Amniotic stem cell (primary cell): ENCODE measurements at places on chromosomes 16 and 17.

- no peak for DNase-seq
These were observed 21.6 kb downstream of the RTN4RL1 start for GRCh38 chr17:2003525-2003924.

- no peak for DNase-seq
These were observed 16.2 kb downstream of the SOCS3 start for GRCh38 chr17:78343543-78344201.

DNA sequence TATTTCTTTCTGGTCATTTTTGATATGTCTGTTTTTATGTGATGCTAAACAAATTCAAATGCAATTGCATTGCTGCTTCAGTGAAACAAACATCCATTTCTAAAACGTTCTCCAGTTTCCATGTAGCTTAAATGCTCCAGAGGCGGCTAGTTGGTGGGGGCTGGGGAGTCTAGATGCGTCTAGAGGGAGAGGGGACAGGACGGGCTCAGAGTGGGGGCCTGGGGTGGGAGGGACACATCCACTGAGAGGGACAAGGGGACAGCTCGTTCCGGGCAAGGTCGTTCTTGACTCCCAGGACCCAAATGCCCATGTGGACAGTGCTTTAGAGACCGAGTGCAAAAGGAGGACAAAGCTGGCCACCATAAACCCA, 102.3 kb downstream of the FOXL1 start:
- no peak for DNase-seq

DNA sequence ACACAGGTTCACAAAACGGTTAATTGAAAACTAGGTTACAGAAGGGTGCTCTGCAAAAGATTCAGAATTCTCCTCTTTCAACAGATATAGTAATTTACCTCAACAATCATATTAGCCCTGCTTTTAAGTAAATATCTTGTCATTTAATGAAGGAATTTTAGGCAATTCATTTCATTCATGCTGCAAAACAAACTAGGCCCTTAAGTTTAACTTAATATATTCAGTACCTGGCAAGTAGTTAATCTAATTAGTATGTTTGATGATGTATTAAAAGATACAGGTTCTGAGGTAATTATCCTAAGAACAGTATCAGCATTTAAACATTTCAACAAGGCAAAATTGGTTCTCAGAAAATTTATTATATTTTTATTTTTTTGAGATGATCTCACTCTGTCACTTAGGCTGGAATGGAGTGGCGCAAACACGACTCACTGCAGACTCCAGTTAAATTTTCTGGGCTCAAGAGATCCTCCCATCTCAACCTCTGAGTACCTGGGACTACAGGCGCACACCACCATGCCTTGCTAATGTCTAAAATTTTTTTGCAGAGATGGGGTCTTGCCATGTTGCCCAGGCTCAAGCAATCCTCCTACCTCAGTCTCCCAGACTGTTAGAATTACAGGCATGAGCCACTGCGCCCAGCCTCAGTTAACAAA, 44.9 kb downstream of the SMURF2 start:
- no peak for DNase-seq

- no peak for DNase-seq
These were observed 5.4 kb downstream of the ITGAE start for GRCh38 chr17:3795390-3796102.

DNA sequence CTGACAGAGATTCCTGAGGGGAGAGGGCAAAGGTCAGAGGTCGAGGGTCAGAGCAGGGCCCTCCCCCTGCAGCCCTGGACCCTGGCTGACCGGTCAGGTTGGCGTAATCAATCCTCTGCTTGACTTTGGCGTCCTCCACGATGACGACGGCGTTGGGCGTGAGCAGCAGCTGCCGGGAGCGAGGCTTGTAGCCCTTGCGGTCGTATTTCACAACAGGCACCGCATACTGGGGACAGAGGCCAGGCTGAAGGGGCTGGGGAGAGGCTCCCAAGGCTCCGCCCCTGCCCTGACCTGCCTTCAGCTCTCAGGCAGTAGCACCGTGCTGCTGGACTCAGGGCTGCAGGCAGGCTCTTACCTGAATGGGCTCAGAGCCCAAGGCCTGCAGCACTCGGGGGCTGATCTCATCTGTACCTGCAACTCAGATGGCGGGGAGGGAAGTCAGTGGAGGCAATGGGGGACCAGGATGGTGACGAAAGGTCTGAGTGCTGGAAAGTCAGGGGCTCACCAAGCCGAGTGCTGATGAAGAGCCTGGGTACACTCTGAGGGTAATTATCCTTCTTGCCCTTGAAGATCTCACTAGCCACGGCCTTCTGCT, 12.0 kb upstream of the CRK start:
- DNase-seq: no peak

DNA sequence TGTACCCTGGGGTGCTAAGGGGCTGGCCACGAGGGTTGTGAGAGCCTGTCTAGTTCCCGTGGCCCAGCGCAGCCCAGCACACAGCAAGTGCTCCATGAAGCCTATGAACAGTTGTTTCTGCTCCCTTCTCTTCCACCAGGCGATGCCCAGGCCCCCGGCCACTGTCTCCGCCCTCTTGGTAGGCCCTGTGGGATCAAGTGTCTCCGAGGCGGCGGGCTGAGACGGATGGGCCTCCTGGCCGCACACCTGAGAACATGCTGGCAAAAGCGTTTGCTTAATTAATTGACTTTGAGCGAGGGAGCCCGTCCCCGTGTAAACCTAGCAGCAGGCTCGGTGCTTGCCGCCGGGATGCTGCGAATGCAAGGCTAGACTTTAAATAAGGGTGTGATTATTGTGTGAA, 129.7 kb upstream of the GSE1 start:
- no peak for DNase-seq

DNA sequence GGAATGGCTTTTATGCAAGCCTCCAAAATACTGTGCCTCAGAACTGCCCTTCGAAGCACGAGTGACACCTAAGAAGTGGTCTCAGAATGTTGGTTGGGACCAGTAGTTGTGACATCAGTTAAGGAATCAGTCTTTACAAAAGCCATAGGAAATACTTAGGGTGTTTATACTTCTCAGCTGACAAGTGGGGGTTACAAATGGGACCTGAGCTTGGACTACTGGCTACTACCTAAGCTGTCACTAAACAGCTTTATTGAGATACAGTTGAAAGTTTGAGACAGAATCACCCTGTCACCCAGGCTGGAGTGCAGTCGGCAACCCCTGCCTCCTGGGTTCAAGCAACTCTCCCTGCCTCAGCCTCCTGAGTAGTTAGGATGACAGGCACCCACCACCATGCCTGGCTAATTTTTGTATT, 5.0 kb downstream of the RPL19 start:
- no peak for DNase-seq

DNA sequence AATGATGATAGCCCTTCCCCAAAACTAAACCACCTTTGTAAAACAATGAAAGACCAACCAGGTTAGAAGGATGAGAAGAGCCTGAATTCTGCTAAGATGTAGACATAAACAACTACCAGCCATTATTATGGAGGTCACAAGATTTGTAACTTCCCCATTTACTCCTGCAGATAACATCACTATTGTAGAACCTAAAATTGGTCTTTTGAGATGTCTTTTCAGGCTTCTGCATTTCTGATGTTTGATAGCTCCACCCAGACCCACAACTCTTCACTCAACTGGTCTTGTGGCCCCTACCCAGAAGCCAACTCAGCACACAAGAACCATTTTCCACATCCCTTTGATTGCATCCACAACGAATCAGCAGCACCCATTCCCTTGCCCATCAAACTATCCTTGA, 100.8 kb downstream of the TMEM132E start:
- no peak for DNase-seq

DNA sequence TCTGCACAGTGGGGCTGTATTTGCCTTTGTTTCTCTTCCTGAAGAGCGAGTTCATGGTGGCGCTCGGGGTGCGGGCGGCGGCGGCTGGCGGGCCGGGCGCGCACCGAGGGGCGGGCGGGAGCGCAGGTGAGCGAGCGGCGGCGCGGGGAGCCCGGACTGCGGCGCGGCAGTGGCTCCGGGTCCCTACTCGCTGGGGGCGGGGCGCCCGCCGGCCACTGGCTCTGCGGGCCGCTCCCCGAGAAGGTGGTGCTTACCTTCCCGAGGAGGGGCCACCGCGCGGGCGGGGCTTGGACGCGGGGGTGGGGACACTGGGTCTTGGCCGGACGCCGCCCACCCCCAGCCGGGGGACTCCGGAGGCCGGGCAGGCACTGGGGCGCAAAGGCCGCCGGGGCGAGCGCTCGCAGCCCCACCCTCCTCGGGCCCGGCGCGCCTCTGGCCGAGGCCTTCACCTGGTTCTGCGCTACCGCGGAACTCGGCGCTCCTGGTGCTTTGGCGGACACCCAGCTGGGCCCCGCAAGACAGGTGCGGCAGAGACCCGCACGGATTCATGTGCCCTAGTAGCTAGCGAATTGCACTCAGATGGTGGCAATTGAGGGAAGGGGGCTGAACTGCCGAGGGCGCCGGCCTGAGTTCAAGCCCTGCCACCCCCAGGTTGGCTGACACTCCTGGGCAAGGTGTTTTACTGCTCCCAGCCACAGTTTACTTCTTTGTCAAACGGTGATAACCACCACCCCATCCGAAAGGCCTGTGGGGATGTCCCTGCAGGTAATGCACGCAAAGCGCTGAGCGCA, at the start of gene PPL:
TSS of gene PPL (minus strand) at position 158 of the 791 bp plus-strand sequence. CDS start at position 55, 103 bp downstream.
- DNase-seq: no peak

GRCh38 chr17:78375401-78376151, 2.9 kb upstream of the PGS1 start:
- DNase-seq: peak; percentile 77

- DNase-seq: no peak
These were observed 702.8 kb downstream of the KCNJ2 start for GRCh38 chr17:70872103-70872502.

DNA sequence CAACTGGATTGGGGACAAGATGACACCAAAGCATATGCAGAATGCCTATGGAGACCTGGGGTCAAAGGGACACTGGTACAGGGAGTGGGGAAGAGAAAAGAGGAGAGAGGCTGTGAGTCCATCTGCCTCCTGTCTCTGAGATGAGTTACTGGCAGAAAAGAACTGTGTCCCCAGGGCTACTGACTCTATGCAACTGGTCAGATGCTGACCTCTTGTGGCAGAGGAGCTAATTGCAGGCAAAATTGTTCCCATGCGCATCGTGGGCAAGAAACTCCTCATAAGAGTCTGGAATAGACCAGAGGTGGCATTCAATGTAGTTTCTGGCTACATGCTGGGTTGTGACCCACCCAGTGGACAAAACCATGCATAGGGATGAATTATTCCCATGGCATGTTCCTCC, 26.1 kb upstream of the MLKL start:
- DNase-seq: no peak

GRCh38 chr17:58569196-58569595, 54.8 kb upstream of the MTMR4 start:
- no peak for DNase-seq
